BE2C (cell line): ENCODE measurements at places on chromosomes 11 and 22.

GRCh38 chr11:85694385-85694980, 8.5 kb upstream of the CCDC89 start:
- no peak for DNase-seq

DNA sequence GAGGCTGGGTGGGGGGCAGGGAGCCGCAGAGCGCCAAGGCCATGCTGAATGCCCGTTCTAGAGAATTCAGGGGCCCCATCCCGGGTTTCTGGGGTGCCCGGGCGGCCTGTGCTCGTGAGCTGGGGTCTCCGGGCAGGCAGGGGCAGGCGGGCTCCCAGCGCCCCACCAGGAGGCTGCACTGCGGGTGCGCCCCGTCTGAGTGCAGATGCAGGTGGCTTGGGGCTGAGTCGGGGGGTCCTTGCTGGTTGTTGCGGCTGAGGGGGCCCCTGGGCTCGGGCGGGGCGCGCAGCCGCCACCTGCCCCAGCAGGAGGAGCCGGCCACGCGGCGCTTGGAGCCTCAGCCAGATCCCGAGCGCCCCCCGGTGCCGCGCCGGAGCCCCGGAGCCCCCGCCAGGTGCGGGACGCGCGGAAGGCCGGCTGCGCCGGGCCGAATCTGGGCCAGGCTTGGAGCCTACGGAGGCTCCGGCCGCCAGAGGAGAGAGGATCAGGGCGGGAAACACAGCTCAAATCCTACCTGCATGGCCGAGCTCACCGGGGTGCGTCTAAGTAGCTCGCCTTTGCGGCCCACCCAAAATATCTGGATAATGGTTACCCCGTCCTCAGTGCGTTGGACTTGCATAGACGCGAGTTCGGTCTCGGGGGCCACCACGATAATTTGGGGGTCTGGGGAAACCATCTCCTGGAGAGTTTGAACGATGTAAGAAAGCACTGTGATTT, 590 bp upstream of the IGF2 start:
- peak; percentile 62 for DNase-seq

DNA sequence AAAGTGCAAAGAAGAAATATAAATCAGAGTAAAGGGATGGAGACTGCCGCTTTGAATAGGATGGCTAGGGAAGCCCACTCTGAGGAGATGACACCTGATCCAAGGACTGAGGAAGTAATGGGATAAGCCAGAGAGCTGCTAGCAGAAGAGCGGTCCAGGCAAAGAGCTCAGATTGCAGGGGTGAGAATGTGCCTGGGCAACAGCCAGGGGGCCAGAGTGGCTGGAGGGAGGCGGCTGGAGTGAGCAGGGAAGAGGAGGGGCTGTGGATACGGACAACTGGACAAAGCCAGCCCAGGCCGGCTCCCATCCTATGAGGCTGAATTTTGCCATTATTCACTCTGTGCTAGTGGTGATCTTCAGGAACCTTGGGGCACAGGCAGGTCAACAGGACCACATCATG, 360.3 kb upstream of the SYN3 start:
- DNase-seq: no peak

- DNase-seq: no peak
These were observed 63.0 kb downstream of the ARHGAP8 start for GRCh38 chr22:44815099-44816070.

DNA sequence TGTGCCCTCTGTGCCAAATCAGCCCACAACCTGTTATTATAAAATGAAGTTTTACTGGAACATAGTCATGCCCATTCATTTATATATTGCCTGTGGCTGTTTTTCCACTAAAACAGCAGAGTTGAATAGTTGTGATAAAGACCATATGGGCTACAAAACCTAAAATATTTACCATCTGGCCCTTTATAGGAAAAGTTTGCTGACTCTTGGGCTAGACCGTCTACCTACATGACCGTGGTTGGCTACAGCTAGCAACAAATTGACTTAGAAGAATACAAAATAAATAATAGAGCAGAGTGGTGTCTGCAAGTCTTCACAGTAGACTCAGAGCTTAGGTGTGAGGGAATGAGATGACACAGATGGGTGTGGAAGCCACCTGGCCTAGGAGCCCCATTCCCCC, 11.2 kb upstream of the IL18BP start:
- no peak for DNase-seq
